ENCODE measurements at places on chromosomes 13 and 19. TPM values are rescaled to one million over a fixed set of nuclear protein-coding genes. Genes with fewer than 3 reads are reported as not detected.
A peak's percentile ranks its signal among the peaks of the same experiment; 100 is the strongest.

- DNase-seq, result peak; percentile 83
These were observed 1.8 kb upstream of the SPRY2 start for GRCh38 chr13:80342471-80343371.

DNA sequence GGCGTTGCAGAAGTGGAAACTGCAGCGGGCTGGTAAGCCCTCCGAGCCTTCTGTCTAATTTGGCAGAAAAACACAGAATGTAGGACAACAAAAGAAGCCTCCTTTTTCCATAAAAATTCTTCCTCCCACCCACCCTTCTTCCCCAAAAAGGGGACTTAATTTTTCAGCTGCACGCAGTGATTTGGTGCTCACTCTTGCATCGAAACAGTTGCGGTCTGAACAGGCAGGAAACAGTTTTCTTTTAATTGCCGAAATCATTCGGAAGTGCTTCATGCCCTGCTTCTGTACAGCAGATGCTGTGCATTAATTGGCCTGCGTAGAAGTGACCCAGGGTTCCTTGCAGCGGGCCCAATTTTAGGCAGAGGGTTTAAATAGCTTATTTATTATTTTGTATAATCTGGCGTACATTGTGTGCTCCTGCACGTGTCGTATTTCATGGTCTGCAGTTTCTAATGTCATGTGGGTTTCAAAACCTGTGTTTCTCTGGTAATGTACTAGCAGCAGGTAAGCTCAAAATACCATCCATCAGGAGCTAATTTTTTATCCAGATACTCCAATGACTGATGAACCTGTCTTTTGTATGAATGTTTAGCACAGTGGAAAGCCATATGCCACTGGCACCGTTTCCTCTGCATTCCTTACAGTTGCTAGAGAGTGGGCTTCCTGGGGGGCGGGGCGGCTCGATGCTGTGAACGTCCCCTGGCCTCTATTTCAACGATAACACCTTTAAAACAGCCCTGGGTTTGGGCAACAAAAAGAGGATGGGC is 66.6 kb downstream of the GGACT start:
- DNase-seq, result no peak

GRCh38 chr19:6733338-6734095 is 3.9 kb downstream of the GPR108 start:
- peak; percentile 71 for DNase-seq

The RASIP1 gene
- total RNA-seq, result 14.8 TPM

The PAK4 gene
- total RNA-seq, result 31.7 TPM

DNA sequence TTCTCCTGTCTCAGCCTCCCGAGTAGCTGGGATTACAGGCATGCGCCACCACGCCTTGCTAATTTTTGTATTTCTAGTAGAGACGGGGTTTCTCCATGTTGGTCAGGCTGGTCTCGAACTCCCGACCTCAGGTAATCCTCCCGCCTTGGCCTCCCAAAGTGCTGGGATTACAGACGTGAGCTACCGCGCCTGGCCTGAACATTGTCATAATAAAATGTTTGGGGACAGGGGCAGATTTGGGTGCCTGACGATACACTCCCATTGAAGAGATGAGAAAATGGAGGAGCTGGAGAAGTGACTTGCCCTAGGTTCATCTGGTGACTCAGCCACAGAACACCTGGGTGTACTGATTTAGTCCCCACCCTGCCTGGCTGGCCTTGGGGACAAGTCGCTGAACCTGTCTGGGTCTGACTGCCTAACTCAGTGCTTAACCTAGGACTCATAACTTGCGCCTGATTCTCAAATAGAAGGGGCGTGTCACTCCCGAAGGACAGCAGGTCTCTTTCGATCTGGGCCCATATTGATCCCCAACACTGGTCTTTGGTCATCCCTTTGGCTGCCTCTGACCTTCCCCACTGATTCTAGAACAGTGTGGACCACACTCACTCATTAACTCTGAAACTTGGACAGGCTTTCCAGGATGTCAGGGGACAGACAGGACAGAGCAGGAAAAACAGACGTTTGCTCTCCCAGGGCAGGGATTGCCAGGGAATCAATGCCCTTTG is 7.6 kb upstream of the BICRA start:
- DNase-seq, result no peak

The ALKBH7 gene
- total RNA-seq, result 75.4 TPM

- no peak for DNase-seq
These were observed 105.4 kb downstream of the WDFY2 start for GRCh38 chr13:51689663-51689996.

The FGF22 gene
- total RNA-seq, result 2.8 TPM

The NBEA gene
- 26.9 TPM for total RNA-seq

DNA sequence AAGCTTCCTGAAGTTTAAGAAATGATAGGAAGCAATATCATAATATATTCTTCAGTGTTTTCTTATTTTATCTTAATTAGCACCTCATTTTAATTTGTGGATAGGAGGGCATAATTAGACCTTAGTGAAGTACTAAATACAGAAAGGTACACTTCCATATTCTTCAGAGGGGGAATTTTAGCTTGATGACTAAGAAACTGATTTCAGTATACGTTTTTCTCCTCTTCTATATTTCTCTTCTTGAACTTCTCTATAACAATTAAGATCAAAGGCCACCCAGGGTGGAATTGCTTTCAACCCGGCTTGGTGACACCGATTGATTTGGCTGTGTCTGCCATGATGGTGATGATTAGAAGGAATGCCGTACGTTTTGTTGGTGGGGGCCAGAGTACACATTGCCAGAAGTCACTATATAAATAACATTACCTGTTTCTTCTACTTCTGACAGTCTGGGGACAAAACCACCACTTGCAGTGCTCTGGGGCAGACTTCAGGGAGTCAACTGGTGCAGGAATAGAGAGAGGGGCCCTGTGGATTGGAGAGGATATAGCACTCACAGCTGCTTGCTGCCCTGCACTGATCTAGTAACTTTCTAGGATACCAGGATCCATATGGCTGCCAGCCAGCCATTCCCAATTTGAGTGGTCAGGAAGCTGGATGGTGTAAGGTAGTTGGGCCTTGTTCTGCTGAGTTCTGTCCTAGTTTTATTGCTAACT is 73.8 kb downstream of the SPATA13 start:
- DNase-seq, result no peak

DNA sequence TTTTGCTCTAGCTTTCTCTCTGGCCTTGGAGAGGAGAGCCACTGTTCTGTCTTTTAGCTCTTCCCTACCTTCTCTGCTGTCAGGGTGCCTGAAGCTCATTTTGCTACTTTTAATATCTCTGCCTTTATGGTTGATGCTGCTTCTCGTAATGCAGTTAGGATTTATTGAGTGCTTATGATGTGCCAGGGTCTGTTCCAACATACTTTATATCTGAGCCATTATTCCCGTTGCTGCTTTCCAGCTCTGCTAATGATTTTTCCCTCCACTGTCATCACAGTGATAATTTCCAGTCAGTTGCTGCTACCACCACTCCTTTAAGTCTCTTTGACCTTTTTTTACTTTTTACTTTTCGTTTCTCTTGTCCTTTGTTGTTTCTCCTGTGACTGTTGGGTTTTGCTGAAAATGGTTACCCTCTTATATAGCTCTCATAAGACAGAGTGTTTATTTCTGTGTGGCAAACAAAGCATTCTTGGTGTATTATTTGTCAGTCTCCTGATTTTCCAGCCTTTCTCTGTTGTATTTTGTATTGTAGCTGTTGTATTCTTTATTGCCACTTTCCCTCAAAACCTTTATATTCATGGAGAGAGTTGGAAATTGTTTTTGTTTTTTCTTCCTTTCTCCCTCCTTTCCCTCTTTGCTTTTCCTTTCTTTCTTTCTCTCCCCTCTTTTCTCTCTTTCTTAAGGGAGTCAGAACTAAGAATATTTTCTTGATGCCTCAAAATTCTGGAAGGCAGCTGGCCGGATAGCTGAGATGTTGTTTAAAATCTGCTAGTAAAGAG is 37.4 kb downstream of the COG6 start:
- DNase-seq, result no peak

DNA sequence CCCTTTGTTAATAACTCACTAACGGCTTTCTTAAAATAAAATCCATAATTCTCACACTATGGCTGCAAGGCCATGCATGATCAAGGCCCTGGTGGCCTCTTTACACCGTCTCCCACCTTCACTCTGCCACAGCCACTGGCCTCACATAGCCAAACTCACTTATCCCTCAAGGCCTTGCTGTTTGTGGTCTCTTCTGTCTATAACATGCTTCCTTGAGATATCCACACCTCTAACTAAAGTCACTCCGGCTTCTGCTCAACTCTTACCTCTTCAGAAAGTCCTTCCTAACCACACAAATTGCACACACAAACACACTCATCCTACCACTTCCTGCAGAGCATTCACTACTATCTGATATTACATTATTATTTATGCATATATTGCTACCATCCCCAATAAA is 262.5 kb downstream of the DIAPH3 start:
- no peak for DNase-seq

The GPR12 gene
- not detected for total RNA-seq

GRCh38 chr19:56660381-56661107 is 11.0 kb downstream of the ZNF835 start:
- DNase-seq, result no peak

GRCh38 chr19:33064792-33065550 is at the start of gene RHPN2:
Gene RHPN2 (minus strand): TSS chr19:33064888. CDS start chr19:33064852, 36 bp downstream.
- peak; percentile 80 for DNase-seq

The CBLC gene
- total RNA-seq, result 27.1 TPM

The PLIN3 gene
- total RNA-seq, result 59.9 TPM

GRCh38 chr13:24341439-24341838 is 32.1 kb downstream of the C1QTNF9 start:
- DNase-seq, result no peak

The RXFP2 gene
- not detected for total RNA-seq

DNA sequence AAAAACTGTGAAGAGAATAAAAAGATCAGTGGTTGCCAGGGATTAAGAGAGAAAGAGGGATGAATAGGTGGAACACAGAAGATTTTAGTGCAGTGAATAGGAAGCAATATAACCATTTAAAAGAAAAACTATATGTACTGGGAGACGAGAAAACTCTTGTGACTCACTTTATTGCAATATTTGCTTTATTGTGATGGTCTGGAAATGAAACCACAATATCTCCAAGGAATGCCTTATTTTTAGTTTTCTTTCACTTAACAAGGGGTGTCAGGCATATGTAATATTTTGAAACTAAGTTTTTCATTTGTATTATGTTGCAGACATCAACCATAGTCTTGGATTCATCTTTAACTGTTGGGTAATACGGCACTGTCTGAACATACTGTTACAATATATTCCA is 1308.2 kb downstream of the PCDH9 start:
- DNase-seq, result no peak

- DNase-seq, result no peak
These were observed 20.1 kb upstream of the MRI1 start for GRCh38 chr19:13744174-13744573.

- DNase-seq, result no peak
These were observed 121.0 kb downstream of the PCDH20 start for GRCh38 chr13:61294467-61295191.

- peak; percentile 55 for DNase-seq
These were observed 806 bp downstream of the ZNF90 start for GRCh38 chr19:20078581-20079031.

The ZC3H4 gene
- total RNA-seq, result 36.9 TPM

GRCh38 chr13:95301968-95302393 is 730 bp upstream of the ABCC4 start:
- peak; percentile 75 for DNase-seq

The IZUMO2 gene
- not detected for total RNA-seq

- peak; percentile 91 for DNase-seq
These were observed 40.2 kb downstream of the SMIM24 start for GRCh38 chr19:3440082-3440481.

The GSX1 gene
- total RNA-seq, result not detected

The TBXA2R gene
- 0.82 TPM for total RNA-seq

The ZNF99 gene
- 0.03 TPM for total RNA-seq

DNA sequence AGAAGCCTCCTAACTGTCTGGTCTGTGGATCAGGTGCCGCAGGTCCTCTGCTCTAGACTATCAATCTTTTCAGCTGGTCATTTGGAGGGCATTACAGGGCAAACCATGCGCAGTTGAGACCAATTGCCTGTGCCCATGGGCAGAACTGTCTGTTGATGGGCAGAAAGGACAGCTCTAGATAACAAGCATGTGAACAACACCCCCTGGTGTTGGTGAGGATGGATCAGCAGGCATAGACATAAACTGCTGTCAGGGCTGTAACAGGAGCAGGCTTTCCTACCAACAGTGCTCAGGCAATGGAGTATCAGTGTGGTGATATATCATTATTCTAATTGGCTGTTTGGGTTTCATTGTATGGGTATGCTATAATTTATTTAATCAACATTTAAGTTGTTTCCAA is 104.7 kb upstream of the KL start:
- peak; percentile 64 for DNase-seq

The ATP4A gene
- 0.63 TPM for total RNA-seq

The GIPR gene
- total RNA-seq, result 0.19 TPM

DNA sequence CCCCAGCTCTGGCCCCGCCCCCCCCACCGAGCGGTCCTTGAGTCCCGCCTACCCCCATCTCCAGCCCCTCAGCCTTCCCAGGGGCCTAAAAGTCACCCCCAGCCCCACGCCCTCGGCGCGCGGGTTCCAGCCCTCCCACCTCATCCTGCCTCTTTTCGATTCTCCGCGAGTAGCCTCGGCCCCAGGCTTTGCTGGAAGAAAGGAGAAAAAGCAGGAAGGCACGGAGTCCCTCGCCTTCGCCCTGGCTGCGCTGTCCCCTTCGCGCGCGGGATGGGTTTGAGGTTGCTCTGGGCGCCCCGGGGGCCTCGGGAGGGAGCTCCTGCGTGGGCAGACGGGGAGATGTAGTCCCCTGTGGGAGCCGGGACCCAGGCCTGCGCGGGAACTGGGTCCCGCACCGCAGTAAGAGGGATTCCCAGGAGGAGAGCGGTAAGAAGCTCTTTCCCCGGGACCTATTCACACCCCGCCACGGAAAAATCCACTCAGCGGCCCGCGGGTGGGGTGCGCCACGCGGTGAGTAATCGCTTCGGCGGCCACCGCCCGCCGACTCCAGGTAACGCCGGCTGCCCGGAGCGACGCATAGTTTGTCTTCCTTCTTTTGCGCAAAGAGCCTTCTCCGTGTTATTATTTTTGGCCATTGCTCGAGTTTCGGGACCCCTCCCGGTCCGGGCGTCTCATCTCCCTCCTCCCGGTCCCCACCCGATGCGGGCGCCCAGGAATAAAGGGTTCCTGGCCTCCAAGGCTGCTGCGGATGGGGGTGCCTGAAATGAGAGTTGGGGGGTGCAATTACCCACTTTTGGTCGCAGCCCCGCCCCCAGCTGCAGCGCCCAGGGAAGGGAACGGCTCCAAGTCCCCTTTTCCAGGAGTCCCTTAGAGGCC is 865 bp upstream of the CRLF1 start:
- DNase-seq, result peak; percentile 65

DNA sequence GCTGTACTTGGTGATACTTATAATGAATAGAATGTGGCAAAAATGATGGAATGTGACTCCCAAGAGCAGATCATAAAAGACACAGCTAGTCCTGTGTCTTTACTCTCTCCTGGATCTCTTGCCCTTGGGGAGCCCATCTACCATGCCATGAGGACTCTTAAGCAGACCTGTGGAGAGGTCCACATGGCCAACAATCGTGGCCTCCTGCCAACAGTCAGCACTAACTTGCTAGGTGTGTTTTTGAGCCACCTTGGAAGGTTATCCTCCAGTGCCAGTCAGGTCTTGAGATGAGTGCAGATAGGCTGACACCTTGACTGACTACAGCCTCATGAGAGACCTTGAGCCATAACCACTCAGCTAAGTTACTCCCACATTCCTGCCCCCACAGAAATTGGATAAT is 22.3 kb upstream of the GPR183 start:
- no peak for DNase-seq

Data from GM23338 (cell line).